ENCODE measurements at places on chromosomes 16 and 17. TPM values are rescaled to one million over a fixed set of nuclear protein-coding genes. Genes with fewer than 3 reads are reported as not detected.

CPNE7 gene
- total RNA-seq: 11.5 TPM

ITGB3 gene
- total RNA-seq: 174 TPM

C1QTNF8 gene
- total RNA-seq: not detected

DNA sequence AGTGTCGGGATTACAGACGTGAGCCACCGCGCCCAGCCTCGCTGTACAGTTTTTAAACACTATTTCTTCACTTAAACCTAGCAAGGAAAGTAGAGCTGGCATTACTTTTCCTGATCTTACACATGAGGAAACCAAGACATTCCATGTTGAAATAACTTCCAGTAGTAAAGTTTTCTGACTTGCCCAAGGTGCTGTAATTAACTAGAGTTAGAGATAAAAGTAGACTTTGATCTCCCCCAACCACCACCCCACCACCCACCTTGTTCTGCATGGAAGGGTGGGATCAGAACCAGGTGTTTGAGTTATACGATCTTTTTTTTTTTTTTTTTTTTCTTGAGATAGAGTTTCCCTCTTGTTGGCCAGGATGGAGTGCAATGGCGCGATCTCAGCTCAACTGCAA is 47.1 kb downstream of the CENPV start:
- DNase-seq: no peak

DNA sequence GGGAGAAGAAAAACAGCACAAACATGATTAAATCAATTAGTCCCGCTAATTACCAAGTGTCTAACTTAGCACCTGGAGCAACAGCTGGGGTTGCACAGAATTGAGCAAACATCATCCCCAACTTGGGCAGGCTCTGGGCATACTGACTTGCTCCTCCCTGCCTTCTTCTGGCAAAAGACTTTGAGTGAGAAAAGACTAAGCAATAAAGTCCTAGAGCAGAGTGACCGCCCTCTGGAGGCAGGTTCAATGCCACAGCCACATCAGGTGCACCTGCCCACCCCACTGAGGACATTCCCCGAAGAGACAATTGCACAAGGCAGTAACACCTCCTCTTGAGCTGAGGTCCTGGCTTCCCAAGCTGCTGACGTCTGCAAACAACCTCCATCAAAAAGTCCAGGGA is 358.3 kb downstream of the SOX9 start:
- DNase-seq: no peak

GRCh38 chr17:44084921-44085320 is 14.4 kb downstream of the G6PC3 start:
- DNase-seq: no peak
